WTC11 (cell line): ENCODE measurements at places on chromosomes 2 and 18.

GRCh38 chr2:6181926-6182325 lies 489.7 kb downstream of the SOX11 start:
- DNase-seq = no peak

DNA sequence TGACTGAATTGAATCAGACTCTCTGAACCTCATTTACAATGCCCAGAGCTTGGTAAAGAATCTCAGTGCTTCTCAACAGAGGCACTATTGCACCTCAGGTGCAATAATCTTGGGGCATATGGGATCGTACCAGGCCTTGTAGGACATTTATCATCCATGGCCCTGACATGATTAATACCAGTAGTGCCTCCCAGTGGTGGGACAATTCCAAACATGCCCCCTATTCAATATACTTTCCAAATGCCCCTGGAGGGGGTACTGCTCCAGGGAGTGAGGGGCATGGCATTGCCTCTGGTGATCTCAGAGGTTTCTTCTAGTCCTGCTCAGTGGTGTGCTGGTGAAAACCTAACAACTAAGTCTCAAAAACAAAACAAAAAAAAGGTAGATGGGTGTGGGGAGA lies 174.9 kb upstream of the SMAD2 start:
- DNase-seq = no peak

DNA sequence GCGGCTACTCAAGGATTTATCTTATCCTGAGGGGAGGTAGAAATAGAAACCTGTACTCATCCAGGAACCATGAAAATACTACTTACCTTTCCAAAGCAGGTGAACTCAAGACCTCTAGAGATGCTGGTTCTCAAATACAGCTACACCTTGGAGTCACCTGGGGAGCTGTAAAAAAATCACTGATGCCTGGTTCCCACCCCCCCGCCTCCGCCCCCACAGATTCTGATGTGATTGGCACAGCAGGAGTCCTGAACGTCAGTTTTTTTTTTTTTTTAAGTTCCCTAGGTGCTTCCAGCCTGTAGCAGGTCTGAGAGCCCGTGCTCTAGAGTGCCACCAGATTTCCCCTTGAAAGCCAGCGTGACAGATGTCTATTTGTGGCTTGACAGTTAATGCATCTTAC lies 113.6 kb downstream of the MRO start:
- DNase-seq = no peak

DNA sequence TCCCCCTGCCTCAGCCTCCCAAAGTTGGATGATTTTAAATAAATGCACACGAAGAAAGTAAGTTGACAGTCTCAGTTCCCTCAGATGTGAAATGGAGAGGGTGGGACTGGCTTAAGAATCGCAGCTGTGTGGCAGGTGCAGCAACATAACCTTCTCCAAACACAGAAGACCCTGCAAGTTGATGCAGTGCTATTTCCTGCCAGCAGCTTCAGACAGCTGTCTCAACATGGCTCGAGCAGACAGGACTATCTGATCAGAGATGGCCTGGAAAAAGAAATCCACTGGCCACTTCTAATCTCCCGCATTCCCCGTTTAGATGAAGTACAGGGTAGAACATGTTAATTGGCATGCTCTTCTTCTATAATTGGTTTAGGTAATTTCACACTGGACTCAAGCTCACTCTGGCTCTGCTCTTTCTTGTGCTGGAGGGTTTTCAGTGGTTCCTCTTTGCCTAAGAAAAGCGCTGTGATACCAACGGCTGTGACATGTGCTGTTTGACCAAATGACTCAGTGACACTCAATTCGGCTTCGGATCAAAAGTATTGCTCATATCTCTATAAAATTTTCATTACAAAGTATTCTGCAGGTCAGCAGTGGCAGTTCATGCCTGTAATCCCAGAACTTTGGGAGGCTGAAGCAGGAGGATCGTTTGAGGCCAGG lies 40.2 kb downstream of the MYOM1 start:
- DNase-seq = no peak

- DNase-seq = no peak
These were observed 318.8 kb downstream of the RND3 start for GRCh38 chr2:150168595-150169236.

DNA sequence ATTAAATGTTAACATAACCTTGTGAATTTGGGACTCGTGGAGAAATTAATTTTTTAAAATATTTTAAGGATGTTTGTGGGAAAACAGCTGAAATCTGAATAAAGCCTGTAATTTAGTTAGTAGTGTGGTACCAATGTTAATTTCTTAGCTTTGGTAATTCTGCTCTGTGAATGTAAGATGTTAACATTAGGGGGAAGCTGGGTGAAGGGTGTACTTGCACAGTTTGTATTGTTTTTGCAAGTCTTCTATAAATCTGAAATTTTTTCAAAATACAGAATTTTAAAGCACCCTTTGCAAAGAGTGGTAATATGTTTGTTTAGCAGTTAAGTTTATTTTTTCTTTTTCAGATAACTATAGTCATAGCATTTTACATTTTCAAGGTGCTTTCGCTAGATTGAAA lies 4.5 kb downstream of the PTPRM start:
- no peak for DNase-seq

DNA sequence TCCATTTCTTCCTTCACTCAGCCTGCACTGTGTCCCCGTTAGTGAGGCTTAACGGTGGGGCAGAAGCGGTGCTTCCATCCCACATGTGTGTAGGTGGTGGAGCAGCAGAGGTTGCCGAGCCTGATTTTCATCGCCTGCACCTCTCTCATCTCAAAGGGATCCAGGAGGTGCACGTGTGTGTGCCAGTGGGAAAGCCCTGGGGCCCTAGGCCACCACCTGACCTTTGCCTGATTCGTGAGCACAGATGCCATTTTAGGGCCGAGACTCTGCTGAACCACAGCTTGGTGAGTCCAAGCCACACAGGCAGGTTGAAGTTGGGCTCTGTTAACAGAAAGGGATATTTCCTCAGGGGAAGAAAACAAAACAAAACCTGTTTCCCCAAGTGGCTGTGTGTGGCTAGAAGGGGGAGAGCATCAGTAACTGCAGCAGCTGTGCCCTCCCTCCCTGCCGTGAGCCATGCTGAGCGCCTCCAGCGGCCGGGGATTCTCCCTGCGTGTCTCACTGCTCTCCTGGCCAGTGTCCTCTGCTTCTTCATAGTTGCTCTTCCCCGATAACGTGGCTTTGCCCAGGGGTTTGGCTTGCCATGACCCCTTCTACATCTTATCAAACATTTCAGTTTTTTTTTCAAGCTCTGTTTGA lies 81.5 kb downstream of the MAPRE2 start:
- DNase-seq = peak; percentile 74

DNA sequence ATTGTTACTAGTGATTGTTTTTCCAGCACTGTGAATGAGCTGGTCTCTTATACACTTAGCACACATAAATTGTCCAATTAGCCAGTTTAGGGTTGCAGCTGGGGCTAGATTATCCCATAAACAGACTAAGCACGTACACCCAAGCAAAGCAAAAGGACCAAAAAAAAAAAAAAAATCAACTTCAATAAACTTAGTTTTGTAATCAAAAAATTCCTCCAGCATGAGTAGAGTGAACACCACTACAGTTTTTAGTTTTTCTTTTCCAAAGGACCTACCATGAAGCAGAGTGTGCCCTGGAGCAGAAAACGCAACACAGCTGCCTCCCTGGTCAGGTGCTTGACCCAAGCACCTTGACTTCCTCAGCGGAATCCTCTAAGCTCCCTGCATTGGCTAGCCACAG lies 249.4 kb upstream of the SLC14A2 start:
- DNase-seq = no peak

GRCh38 chr2:121101093-121101715 lies 183.8 kb downstream of the TFCP2L1 start:
- DNase-seq = no peak

DNA sequence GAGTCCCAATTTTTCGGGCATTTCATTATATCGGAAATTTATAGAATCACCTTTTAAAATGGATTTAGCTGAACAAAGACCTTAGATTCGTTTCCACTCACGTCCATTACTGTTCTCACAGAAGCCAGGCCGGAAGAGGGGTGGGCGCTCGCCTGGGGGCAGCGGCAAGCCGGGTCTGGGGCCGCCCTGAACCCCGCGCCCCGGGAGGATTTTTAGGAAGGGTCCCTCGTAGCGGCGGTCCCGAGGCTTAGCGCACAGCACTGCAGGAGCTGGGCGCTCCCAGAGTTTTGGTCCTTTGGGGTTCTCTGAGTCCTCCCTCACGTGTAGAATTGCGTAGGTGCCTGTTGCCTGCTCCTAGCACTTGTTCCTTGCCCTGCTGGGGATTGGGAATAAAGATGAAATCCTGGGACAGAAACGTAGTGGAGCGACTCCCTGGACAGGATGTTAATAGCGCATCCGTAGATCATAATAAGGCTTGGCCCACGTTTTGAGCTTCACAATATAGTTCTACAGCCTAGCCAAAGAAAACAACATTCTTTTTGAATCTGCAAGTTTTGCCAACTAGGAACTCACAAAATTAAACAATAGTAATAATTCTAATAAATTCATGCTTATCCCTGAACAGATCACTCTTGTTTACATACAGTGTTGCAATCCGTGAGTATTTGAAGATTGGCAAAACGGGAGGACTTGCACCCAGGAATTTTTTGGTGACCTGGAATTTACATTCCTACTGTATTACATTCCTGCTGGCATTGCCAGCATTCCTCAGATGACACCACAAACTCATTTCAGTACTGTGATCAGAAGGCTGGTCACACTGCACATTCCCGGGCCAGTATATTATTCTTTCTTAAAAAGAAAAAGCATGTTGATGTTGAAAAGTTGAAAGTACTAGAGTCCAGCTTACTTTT lies 875 bp downstream of the C18orf63 start:
- no peak for DNase-seq
